ENCODE measurements at places on chromosomes 12 and 14.

DNA sequence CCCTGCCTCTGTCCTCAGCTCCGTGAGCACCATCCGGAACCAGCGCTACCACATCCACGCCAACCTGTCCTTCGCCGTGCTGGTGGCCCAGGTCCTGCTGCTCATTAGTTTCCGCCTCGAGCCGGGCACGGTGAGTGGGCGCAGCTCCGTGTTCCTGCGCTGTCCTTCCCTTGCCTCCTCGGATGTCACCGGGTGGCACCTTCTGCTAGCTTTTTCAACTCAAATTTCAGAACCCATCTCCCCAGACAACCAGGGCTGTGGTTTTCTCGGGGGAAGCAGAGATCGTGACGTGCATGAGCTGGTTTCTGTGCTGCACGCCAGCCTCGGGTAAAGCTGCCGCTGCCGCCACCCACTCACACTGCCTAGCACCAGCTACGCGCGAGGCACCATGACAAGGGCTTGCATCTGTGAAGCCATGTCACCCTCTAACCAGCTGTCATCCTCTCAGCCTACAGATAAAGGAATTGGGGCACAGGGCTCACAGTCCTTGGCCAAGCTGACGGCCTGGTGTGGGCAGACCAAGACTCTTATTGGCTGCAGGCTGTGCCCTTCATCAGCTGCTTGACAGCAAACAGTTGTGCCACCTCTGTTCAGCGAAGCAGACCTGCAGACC lies 152.1 kb downstream of the ADGRD1 start:
- DNase-seq = peak; percentile 53

GRCh38 chr14:50015716-50016115 lies 100.7 kb downstream of the VCPKMT start:
- no peak for DNase-seq

DNA sequence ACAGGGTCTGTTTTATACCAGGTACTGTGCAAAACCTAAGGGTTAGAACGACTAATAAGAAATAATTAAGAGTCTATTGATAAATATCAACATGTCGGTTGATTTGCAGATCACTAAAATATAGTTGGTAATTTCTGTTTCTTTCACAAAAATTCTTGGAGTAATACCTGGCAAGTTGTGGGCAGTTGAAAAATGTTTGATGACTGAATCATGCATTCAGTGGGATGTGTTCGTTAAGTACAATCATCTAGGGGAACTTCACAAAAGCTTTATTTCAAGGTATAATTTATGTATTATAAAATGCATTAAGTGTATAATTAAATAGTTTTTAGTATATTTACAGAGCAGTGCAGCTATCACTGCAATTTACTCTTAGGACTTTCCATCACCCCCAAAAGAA lies 120.0 kb downstream of the KCNA5 start:
- DNase-seq = no peak

DNA sequence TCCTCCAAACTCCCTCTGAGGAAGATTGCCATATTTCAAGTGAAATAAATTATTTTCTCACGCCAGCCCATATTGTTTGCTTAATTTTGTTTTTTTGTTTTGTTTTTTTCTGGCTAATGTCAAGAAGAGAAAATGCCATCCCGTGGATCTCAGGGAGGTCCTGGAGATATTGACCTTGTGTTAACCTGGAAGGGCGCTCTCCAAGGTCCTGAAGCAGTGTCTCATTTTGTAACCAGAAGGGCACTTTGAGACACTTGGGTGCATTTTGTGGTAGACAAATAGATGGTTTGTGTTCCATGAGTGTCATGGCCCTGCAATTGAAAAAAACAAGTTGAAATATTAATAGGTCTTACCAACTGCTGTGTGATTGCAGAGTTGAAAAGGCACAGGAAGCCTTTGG lies 268.9 kb downstream of the SUDS3 start:
- DNase-seq = no peak

DNA sequence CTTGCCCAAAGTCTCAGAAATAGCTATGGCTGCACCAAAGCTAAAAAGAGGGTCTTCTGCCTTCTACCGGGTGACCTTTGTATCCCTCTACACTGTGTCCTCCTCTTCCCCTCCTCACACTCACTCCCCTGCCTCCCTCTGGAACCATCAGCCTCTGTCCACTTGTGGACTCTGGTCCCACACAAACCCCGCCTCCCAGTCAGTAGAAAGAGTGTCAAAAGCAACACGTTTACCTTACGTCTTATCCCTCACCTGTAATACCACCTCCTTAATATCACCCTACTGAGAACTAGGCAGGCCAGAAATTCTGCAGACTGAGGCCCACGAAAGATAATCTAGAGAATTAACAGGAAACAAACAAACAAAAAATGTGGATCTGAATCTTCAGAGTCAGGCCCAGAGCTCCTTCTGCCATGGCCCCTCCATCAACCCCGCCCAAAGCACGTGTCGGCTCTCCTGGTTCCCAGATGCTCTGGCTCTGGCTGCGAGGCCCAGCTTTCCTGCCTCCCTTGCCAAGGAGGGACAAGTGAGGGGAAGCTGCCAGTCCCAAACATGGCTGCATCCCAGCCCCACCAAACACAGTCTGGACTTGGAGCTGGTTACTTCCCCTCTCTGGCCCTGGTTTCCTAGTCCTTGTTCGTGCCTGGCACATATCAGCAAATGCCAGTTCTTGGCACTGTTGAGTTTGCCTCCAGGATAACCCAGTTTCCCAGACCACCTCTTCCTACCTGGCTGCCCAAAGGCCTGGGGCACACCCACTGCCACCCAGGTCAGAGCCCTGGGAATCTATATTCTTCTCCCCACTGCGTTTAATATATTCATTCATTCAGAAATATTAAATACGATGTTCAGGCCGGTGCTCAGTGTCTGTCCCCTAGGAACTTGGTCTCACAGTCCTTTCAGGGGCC lies 2.7 kb downstream of the ACTN1 start:
- peak; percentile 22 for DNase-seq

DNA sequence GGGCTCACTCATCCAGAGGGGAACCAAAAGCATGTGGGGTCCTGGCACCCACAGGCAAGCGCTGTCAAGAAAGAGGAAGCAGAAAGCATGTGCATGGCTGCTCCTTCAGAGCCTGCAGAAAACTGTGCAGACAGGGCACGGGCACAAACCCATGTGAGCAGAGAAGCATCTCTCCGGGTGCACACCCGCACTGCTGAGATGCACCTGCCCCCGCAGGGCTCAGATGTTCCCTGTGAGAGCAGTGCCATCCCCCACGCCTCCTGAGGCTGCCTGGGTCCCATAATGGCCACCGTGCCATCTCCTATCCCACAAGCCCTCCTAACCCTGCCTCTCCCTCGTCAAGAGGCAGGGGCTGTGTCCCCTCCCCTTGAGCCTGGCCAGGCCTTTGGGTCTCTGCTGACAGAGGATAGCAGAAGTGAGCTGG lies 32.3 kb upstream of the INF2 start:
- peak; percentile 51 for DNase-seq

DNA sequence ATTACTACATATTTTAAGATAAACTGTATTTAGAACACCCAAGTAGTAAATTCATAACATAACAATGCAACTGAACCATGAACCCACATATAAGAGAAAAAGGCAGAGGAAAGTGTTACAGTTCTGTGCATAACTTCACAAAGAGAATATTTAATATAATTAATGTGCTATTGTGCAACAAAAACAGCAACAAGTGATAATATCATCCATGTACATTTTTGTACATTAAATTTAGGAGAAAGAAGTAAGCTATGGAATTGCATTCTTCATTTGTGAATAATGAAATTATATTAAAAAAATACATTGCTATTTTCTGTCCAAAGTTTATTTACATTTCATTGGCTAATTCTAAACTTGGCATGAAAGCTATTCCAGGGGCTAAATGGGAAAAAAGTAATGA lies 72.6 kb downstream of the PLEKHG7 start:
- no peak for DNase-seq

DNA sequence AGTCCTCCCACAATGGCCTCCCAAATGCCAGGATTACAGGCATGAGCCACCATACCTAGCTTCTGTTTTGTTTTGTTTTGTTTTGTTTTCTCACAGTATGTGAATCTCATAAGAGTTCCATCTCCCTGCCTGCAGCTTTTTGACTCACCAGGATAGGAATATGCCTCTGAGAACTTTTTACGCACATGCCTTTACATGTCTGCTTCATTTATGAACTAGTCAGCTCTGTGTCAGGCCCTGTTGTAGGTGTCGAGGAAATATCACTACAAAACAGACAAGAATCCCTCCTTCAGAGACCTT lies 89.0 kb downstream of the BORCS5 start:
- no peak for DNase-seq

GRCh38 chr12:78431931-78432330 lies 432.6 kb upstream of the SYT1 start:
- DNase-seq = no peak

DNA sequence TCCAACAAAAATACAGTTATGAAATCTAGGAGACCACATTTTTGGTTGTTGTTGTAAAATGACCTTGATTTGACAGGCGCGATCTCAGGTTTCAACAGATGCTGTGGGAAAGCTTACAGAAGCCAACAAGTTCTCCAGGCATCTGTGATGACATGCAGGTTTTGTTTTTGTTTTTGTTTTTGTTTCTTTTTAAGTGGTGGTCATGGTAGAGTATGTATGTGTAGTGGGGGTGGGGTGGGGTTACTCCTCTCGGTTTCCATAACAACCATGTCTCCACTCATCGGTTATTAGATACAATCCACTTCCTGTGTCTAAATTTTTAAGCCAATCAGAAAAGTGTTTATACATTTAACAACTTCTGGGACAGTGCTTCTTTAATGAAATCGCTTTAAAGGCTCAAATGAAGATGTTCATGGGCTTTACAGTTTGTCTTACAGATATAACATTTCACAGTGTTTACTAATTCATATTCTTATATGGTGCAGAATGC lies 199.9 kb upstream of the FOXN3 start:
- no peak for DNase-seq

DNA sequence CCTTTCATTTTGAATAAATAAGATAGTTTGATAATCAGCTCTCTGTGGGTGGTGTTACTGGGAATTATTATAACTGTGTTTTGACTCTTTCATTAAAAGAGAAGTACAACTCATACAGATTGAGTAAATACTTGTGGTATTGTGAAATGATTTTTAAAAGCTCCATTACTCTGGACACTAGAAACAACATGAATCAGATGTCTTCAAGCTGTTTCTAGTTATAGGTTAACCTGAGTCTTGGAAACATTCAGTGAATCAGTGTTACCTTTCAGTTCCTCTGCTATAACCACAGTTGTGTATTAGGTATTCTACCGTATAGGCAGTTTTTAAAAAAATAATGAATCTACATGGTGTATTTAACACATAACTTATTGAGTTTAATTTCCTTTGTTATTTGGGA lies 128.4 kb upstream of the SSTR1 start:
- no peak for DNase-seq

DNA sequence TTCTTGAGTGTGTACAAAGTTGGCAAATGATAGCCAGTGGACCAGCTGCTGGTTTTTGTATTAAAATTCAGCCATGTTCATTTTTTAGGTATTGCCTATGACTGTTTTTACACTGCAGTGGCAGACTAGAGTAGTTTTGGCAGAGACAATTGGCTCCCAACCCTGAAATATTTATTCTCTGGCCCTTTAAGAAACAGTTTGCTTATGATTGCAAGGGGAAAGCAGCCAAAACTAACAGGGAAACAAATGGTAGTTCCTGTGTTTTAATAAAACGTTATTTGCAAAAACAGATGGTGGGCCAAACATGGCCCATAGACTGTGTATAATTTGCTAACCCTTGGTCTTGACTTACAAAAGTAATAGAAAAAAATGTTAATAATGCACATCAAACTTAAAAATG lies 110.2 kb downstream of the ALX1 start:
- DNase-seq = no peak

- no peak for DNase-seq
These were observed 90.4 kb downstream of the SRGAP1 start for GRCh38 chr12:63934936-63935335.

DNA sequence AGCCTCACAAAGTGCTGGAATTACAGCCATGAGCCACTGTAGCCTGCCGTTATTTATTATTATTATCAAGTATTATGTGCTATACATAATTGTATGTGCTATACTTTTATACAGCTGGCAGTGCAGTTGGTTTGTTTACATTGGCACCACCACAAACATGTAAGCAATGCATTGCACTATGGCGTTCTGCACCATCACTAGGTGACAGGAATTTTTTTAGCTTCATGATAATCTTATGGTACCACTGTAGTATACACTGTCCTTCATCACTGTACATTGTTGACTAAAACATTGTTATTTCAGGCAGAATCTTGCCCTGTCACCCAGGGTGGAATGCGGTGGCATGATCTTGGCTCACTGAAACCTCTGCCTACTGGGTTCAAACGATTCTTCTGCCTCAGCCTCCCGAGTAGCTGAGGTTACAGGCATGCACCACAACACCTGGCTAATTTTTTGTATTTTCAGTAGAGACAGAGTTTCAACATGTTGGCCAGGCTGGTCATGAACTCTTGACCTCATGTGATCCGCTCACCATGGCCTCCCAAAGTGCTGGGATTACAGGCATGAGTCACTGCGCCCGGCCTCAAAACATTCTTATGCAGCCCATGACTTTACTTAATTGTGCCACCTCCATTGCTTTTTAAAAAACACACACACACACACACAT lies 17.1 kb downstream of the MRPL42 start:
- DNase-seq = no peak

GRCh38 chr14:60771117-60771516 lies 36.6 kb downstream of the MNAT1 start:
- no peak for DNase-seq

- DNase-seq = no peak
These were observed 12.1 kb upstream of the ESPL1 start for GRCh38 chr12:53255996-53256395.

GRCh38 chr12:120093592-120094355 lies 22.8 kb downstream of the RAB35 start:
- peak; percentile 87 for DNase-seq

GRCh38 chr14:41830714-41831406 lies 224.2 kb downstream of the LRFN5 start:
- no peak for DNase-seq

GRCh38 chr14:78297858-78298257 lies 127.7 kb downstream of the NRXN3 start:
- DNase-seq = no peak

- DNase-seq = peak; percentile 64
These were observed 920 bp downstream of the CDK17 start for GRCh38 chr12:96399120-96399918.

GRCh38 chr14:53956427-53957201 lies at the start of gene BMP4:
TSS of gene BMP4 (minus strand) at chr14:53956825. CDS start at chr14:53952222, 4,603 bp downstream.
- peak; percentile 78 for DNase-seq
